ENCODE measurements at places on chromosomes 2 and 18. TPM values are rescaled to one million over a fixed set of nuclear protein-coding genes. Genes with fewer than 3 reads are reported as not detected.

HTR2B gene
- 2.6 TPM for total RNA-seq

IL36G gene
- not detected for total RNA-seq

WNT10A gene
- not detected for total RNA-seq

ASIC4 gene
- total RNA-seq = not detected

SMAD7 gene
- total RNA-seq = 4.8 TPM

ASB18 gene
- total RNA-seq = not detected

AKAIN1 gene
- total RNA-seq = not detected

ZNF396 gene
- 0.37 TPM for total RNA-seq

KCNJ13 gene
- not detected for total RNA-seq

PRKAG3 gene
- not detected for total RNA-seq

RTP5 gene
- total RNA-seq = not detected

COL6A3 gene
- 1,617 TPM for total RNA-seq

CNGA3 gene
- under 0.01 TPM for total RNA-seq

HNMT gene
- total RNA-seq = 23.3 TPM

CFAP221 gene
- not detected for total RNA-seq

OTX1 gene
- 0.20 TPM for total RNA-seq

DYNAP gene
- total RNA-seq = not detected

NETO1 gene
- total RNA-seq = not detected

FAHD2B gene
- total RNA-seq = 5.1 TPM

NPPC gene
- not detected for total RNA-seq

GCG gene
- total RNA-seq = not detected

RAD51AP2 gene
- total RNA-seq = not detected

PDE6D gene
- 20.2 TPM for total RNA-seq

CAPN13 gene
- not detected for total RNA-seq

ZC3H8 gene
- 9.4 TPM for total RNA-seq

PLEK gene
- total RNA-seq = not detected

PROKR1 gene
- not detected for total RNA-seq

PARD3B gene
- 6.8 TPM for total RNA-seq

FAM124B gene
- not detected for total RNA-seq

CHCHD5 gene
- 8.4 TPM for total RNA-seq

DNAJC27 gene
- total RNA-seq = 2.3 TPM

CD226 gene
- 0.59 TPM for total RNA-seq

GKN1 gene
- not detected for total RNA-seq

CGREF1 gene
- 14.3 TPM for total RNA-seq
